C1 segment of cervical spinal cord (tissue), 14 donors: ENCODE measurements at places on chromosomes 12 and 14.

DNA sequence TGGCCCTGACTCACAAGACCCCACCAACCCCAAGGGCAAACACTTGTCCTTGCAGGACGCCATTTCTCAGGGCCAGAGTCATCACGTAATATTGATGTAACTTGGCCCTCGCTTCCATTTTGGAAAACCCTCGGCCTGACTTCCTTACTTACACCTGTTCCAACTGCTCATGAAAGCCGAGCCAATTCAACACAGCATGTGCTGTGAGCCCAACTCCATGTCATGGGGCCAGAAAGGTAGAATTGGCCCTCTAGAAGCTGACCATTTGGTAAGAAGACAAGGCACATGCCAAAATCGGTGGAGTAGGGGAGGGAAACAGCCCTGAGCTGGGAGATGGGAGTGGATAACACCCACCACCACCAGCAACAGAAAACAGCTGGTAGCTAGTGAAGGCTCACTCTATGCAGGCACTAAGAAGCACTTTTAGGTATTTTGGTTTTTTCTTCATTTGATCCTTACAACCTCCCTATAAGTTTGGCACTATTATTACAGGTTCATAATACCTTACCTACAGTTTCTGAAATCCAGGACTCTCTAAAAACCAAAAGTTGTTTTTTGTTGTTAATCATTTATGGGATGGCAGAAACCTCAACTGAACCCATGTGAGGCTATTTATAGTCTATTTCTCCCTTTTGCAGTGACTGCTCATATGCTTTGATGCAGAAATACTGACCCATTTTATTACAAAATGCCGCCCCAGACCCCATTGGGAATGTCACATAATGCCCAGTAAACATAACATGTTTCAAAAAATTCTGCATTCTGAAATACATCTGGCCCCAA is 6.5 kb downstream of the TTC7B start:
- DNase-seq, result peak; percentile 60

DNA sequence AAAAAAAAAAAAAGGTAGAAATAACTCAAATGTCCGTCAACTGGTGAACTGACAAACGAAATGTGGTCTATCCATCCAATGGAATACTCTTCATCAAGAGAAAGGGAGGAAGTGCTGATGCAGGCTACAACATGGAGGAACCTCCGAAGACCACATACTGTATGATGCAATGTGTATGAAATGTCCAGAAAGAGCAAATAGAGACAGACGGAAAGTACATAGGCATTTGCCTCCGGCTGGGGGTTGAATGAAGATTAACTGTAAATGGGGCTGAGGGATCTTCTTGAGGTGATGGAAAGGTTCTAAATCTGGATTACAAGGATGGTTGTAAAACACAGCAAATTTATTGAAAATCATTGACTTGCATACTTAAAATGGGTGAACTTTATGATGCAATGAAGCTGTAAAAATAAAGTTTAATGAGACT is 35.4 kb downstream of the DLK1 start:
- DNase-seq, result no peak

DNA sequence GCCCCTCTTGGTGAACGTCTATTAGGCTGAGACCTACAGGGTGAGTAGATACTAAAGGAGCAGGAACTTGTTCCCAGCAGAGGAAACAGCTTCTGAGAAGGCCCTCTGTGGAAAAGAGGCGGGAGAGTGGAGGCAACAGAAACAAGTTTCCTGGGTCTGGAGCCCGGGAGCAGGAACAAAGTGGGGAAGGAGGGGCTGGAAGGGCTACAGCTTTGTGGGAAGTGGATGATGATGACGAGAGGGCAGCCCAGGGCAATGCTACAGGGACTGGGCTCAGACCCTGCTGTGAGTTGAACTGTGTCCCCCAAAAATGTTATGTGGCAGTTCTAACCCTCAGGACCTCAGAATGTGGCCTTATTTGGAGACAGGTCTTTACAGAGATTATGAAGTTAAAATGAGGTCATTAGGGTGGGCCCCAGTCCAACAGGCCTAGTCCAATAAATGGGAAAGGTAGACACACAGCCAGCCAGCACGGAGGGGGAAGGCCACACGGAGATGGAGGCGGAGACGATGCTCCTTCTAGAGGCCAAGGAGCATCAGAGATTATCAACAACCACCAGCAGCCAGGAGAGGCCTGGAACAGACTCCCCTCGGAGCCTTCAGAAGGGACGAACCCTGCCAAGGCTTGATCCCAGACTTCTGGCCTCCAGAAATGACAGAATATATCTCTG is 14.3 kb downstream of the CAMKK2 start:
- no peak for DNase-seq

GRCh38 chr12:55716582-55716957 is 724 bp downstream of the BLOC1S1 start:
- DNase-seq, result no peak

- DNase-seq, result no peak
Measured at GRCh38 chr12:23694920-23695319, 254.6 kb downstream of the SOX5 start.

DNA sequence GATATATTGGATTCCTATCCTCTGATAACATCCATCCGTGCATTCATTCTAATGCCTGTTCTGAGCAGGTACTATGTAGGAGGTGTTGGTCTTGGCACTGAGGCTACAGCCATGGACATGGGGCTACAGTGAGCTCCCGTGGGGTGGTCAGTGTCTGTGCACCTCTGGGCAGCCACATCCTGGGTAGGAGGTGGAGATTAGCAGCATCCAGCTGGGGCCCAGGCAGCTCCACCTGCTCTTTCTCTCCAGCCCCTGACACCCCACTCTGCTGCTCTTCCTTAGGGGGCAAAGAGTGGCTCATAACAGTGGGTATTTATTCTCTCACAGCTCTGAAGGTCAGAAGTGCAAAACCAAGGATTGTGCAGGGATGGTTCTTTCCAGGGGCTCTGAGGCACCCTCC is 292.0 kb upstream of the SFSWAP start:
- DNase-seq, result no peak

GRCh38 chr12:40117818-40118217 is 11.9 kb upstream of the SLC2A13 start:
- no peak for DNase-seq

DNA sequence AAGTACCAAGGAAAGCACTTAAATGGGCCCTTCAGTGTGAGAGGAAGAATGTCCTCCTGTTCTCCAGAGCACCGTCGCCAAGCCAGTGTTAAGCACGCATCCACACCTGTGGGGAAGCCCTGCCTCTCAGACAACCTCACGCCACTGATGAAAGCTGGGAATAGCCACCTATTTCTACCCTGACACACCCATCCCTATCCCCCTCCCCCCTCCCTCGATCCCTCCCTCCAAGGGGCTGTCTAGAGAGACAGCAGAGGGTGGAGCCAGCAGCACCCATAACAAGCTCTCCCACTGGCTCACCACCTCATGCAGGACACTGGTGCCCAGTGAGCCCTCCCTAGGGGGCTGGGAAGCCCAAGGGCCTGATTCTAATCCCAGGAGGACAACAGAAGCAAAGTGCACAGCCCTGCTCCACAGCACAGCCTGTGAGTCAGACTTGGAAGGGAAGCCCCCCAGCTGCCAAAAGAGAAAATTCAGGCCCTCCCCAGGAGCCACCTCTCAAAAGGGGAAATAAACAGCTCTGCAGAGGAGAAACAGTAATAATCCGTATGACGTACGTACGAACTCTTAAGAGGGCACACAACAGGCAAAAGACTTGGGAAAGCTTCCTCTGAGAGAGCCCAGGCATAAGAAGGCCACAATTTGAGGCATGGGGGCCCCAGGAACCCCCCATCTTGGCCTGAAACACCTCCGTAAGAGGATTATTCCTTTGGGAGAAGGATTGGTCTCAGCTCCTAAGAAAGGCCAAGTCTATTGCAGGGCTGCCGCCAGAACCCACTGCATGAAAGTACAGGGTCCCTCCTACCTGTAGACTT is 7.8 kb downstream of the PITPNM2 start:
- no peak for DNase-seq

GRCh38 chr12:115255962-115256361 is 572.0 kb upstream of the TBX3 start:
- DNase-seq, result no peak

DNA sequence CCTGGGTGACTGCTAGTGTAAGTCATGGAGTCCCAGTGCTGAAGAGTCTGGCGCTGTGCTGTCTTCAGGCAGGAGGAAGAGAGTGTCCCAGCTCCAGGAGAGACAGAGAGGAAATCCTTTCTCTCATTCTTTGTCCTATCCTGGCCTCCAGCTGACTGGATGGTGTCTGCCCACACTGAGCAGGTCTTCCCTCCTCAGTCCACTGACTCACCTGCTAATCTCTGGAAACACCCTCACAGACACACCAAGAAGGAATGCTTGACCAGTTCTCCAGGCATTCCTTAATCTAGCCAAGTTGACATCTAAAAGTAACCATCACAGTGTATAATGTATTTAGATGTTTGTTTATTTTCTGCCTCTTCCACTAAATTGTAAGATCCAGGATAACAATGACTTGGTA is 53.9 kb downstream of the EMP1 start:
- no peak for DNase-seq

- DNase-seq, result no peak
Measured at GRCh38 chr12:130945786-130946492, 7.8 kb upstream of the ADGRD1 start.

GRCh38 chr12:14256121-14256520 is 109.4 kb upstream of the ATF7IP start:
- DNase-seq, result no peak

DNA sequence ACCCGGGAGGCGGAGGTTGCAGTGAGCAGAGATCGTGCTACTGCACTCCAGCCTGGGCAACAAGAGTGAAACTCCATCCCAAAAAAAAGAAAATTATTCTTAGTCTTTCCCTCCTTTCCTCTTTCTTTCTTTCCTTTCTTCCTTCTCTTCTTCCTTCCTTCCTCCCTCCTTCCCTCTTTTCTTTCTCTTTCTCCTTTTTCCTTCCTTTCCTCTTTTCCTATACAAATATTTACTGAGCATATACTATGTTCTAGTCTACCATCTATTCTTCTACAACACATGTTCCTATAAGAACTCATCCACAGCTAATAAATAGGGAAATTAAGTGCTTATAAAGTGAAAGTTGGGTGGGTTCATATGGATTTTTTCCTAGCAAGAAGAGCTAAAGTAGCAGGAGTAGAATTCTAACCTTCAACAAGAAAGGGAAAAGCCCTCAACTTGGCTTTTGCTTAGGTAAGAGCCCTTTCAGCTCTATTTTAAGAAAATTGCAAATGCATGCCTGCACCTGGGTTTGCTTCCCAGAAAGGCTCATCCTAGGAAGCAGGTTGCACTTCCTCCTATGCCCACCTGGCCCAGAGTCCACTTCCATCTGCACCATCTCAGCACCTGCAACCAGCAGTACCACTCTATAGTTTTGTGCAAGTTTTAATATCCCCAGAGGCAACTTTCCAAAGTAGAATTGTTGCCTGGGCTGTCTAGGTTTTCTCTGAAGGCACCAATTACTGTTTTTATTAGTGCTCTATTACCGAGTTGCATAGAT is 122.0 kb upstream of the CCND2 start:
- no peak for DNase-seq

DNA sequence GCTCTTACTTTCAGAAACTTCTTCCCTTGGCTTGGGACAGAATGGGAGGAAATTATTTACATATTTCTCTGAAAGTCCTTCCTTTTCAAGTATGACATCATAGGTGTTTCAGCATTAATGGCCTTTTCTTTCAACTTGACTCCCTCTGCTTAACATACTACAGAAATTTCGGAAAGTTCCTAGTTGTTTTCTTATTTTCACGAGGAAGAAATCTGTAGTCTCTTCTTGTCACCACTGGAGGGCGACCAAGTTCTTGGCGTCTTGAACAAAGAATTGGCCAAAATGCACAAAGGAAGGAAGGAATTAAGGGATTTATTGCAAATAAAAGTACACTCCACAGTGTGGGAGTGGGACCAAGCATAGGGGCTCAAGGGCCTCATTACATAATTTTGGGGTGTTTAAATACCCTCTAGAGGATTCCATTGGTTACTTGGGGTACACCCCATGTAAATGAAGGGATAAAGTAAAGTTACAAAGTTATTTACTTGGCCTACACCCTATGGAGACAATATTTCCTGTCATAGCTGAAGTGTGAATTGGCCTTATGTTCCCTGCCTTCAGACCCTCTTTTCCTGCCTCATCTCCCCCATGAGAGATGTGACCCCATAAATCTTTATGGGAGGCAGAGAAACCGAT is 70.4 kb downstream of the RPL10L start:
- no peak for DNase-seq

DNA sequence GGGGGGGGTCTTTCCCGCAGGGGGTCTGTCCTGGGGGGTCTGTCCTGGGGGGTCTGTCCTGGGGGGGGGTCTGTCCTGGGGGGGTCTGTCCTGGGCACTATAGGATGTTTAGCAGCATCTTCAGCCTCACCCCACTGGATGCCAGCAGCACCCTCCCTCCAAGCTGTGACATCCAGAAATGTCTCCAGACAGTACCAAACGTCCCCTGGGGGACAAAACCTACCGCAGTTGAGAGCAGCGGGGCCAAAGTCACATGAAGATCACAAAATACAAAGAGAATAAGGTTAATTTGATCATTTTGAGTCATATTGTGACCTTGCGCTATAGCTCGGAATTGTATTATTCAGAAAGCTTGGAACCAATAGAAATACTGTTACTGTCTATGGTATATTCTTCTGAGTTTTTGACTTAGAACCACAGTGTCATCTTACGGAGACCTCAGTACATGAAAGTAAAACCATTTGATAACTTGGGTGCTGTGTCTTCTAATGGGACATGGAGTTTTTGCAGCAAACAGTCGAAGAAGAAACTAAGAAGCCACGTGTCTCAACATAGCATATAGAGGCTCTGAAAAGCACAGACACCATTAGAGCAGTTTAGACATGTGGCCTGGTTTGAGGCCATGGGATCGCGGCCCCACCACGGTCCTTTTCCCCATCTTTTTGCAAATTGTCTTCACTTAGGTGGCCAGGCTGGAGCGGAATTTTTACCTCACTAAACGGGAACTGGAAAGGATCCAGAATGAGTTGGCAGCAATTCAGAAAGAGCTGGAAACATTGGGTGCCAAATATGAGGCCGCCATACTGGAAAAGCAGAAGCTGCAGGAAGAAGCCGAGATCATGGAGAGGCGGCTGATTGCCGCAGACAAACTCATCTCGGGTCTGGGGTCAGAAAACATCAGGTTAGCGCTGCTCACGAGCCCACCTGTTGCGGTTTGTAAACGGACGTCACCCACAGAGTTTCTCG is 59.9 kb downstream of the CCDC92 start:
- no peak for DNase-seq

DNA sequence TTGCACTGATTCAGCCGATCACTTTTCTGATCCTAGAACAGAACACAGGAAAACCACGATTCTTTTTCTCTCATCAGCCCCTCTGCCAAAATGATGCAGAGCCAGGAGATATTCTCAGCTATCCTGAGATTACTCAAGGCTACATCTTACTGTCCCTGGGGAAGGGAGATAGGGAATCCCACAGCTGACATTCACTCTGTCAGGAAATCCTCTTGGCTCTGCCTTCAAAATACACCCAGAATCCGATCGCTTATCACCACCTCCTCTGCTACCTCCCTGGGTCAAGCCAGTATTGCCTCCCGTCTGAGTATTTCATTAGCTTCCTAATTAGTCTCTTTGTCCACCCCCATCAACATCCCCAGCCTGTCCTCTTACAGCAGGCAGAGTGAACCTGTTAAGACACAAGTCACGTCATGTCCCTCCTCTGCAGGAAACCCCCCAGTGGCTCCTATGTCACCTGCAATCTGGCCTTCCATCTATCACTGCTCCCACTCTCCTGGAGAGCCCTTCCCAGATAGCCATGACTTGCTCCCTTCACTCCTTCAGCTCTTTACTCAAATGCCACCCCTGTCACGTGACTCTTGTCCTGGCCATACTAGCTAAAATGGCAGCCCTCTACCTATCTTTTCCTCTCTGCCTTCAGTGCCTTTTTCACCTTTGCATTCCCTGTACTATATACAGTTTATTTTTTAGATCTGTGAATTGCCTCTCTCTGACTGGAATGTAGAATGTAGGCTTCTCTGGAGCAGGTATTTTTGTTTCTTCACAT is 70.3 kb downstream of the GALNT4 start:
- DNase-seq, result no peak

GRCh38 chr14:89973234-89973823 is 17.6 kb downstream of the TDP1 start:
- DNase-seq, result no peak
